ENCODE measurements at places on chromosomes 16 and 17. TPM values are rescaled to one million over a fixed set of nuclear protein-coding genes. Genes with fewer than 3 reads are reported as not detected.
A peak's percentile ranks its signal among the peaks of the same experiment; 100 is the strongest.

Gene TBKBP1
- 18.3 TPM for total RNA-seq

Gene AMZ2
- 87.5 TPM for total RNA-seq

Gene PCGF2
- total RNA-seq = 116 TPM

Gene TBC1D3C
- total RNA-seq = not detected

Gene SPATA32
- total RNA-seq = 0.23 TPM

Gene OR1A1
- not detected for total RNA-seq

Gene ANTKMT
- 51.1 TPM for total RNA-seq

DNA sequence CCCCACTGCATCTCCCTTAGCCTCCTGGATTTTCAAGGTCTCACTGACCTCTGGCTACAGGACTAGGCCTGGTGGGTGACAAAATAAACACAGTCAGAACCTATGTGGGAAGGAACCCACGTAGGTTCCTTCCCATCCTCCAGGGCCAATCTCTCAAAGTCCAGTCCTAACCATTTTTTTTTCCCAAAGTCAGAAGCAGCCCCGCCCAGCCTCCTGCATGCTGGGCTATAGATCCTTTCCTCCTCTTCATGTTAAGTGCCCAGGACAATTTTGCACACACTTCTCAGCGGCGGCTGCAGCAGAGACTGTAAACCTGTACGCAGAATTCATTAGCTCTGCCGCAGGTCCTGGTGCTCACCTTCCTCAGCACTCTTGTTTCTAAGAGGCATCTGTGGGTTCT is 285.8 kb downstream of the NPIPA8 start:
- peaks cover 29% of the 10 kb centered on the region for H3K27me3 ChIP-seq
- no peak for DNase-seq
- H3K36me3 ChIP-seq = no peaks in the 10 kb centered on the region
- H3K27ac ChIP-seq = no peak overlapping the region

- H3K27ac ChIP-seq = no peak overlapping the region
- no peak for DNase-seq
- peaks cover 5% of the 10 kb centered on the region for H3K36me3 ChIP-seq
These were observed 42.2 kb downstream of the MRM3 start for GRCh38 chr17:824378-824777.

- no peak for DNase-seq
- peaks cover 11% of the 10 kb centered on the region for H3K4me1 ChIP-seq
- no peaks in the 10 kb centered on the region for H3K36me3 ChIP-seq
- H3K27ac ChIP-seq = no peak overlapping the region
- H3K4me3 ChIP-seq = no peak overlapping the region
These were observed 3.6 kb downstream of the FA2H start for GRCh38 chr16:74770831-74771526.

DNA sequence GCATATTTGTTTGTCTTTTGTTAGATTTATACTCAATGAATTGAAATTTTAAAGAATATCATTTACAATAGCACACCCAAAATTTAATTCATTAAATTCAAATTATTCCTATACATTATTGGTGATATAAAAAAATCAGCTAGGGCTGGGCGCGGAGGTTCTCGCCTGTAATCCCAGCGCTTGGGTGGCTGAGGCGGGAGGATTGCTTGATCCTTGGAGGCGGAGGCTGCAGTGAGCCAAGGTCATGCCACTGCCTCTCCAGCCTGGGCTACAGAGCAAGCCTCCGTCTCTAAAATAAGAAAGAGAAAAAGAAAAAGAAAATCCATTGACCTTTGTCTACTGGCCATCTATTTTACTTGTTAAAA is 4.5 kb upstream of the PRDM7 start:
- H3K4me3 ChIP-seq = peak overlapping the region; percentile 89
- H3K27ac ChIP-seq = no peak overlapping the region
- H3K27me3 ChIP-seq = peaks cover 49% of the 10 kb centered on the region
- no peak for DNase-seq

- no peak for DNase-seq
- peaks cover 4% of the 10 kb centered on the region for H3K27me3 ChIP-seq
- H3K4me1 ChIP-seq = no peaks in the 10 kb centered on the region
- H3K27ac ChIP-seq = no peak overlapping the region
These were observed 17.3 kb upstream of the C16orf74 start for GRCh38 chr16:85768199-85768598.

GRCh38 chr17:48831549-48831883 is 681 bp downstream of the CALCOCO2 start:
- peak overlapping the region; percentile 97 for H3K4me3 ChIP-seq
- no peak for DNase-seq
- H3K36me3 ChIP-seq = no peaks in the 10 kb centered on the region
- H3K27me3 ChIP-seq = peaks cover 2% of the 10 kb centered on the region
- H3K4me1 ChIP-seq = peaks cover 6% of the 10 kb centered on the region
- no peak overlapping the region for H3K27ac ChIP-seq

DNA sequence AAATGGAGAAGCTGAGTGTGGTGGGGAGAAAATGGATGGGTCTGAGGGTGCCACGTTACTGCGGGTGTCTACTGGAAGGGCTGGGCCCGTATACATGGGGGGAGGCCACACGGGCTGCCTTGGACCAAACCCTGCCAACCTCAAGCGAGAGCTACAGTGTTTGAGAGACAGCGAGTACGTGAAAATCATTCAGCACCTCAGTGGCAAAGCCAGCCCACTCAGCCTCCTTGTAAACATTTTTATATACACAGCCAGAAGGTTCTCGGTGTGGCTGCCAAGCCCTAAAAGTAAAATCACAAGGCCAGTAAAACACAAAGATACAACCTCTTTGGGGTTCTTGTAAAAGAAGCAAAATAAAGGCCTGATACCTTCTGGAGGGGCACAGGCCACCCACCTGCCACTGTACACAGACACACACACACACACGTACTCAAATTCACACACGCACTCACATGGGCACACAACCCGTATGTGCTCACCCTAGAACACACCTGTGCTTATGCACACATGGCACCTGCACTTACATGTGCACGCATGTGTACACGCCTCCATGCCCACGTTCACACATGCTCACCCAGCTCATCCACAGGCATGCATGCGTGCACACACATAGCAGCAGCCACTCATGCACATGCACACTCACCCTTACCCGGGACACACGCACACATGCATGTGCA is 102.8 kb downstream of the GSG1L start:
- no peaks in the 10 kb centered on the region for H3K36me3 ChIP-seq
- no peak for DNase-seq
- no peaks in the 10 kb centered on the region for H3K4me1 ChIP-seq

- peak; percentile 44 for DNase-seq
- H3K4me1 ChIP-seq = peaks cover 4% of the 10 kb centered on the region
- H3K36me3 ChIP-seq = no peaks in the 10 kb centered on the region
- H3K4me3 ChIP-seq = no peak overlapping the region
These were observed 18.1 kb downstream of the SOCS3 start for GRCh38 chr17:78341559-78342448.

DNA sequence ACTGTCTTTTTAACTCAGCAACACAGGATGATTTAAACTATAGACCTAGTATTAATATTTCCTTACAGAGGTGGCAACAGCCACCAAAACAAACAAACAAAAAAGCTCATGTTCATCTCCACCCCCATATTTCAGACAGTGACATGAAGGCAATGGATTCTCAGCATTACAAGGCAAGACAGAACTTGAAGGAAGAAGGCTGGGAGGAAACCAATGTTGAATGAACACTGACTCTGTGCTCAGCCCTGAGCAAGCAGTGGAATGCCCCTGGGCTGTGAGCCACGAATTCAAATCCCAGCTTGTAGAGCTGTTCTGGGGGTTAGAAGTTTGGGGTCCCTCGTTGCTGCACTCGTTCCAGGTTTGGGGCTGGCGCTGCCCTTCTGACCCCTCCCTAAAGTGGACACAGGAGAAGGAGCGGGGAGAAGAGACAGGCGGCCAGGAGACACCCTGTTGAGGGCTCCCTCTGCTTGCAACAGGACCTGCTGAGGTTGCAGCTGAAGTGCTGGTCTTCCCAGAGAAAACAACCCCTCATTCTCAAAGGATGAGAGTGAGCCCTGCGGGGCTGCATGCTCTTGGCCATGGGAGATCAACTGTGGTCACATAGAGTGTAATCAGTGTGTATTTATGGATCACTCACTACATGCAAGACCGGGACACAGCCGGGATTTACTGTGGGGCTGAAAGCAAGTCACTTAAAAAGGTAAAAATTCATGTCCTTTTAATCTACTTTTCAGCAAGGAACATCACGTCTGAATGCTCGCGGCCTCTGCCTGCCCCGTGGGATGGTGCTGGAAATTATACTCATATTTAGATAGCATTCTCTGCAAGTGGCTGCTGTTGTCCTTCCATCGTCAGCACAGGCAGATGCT is 34.3 kb downstream of the MYH3 start:
- H3K4me3 ChIP-seq = no peak overlapping the region
- no peaks in the 10 kb centered on the region for H3K36me3 ChIP-seq
- H3K27ac ChIP-seq = no peak overlapping the region
- H3K4me1 ChIP-seq = peaks cover 5% of the 10 kb centered on the region

DNA sequence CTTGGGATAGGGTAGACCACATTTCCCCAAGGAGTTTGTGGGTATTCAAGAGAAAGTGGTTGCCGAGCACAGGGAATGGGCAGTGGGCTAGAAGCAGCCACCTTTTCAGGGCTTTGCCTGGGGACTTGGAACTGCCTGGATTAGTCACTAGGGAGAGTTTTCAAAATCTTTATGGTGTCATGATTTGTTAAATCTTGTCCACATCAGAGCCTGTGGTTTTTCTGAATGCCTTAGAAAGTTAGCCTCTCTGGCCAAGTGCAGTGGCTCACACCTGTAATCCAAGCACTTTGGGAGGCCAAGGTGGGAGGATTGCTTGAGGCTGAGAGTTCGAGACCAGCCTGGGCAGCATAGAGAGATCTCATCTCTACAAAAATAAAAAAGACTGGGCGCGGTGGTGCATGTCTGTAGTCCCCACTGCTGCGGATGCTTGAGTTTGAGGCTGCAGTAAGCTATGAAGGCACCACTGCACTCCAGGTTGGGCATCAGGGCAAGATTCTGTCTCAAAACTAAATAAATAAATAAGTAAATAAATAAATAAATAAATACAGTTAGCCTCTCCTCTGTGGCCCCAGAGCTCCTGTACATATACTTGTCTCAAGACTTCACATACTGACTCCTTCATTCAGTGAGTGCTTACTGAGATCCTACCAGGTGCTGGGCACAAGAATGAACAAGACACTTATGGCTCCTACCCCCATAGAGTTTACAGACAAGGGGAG is 76.3 kb upstream of the HNF1B start:
- peaks cover 23% of the 10 kb centered on the region for H3K4me1 ChIP-seq
- no peaks in the 10 kb centered on the region for H3K27me3 ChIP-seq
- no peak overlapping the region for H3K4me3 ChIP-seq
- H3K36me3 ChIP-seq = no peaks in the 10 kb centered on the region
- DNase-seq = no peak
- H3K27ac ChIP-seq = no peak overlapping the region

- no peak overlapping the region for H3K27ac ChIP-seq
- peaks cover 9% of the 10 kb centered on the region for H3K36me3 ChIP-seq
- DNase-seq = no peak
- H3K27me3 ChIP-seq = peaks cover 45% of the 10 kb centered on the region
- no peak overlapping the region for H3K4me3 ChIP-seq
- peaks cover 22% of the 10 kb centered on the region for H3K4me1 ChIP-seq
These were observed 10.1 kb upstream of the PIPOX start for GRCh38 chr17:29032857-29033197.

- H3K4me3 ChIP-seq = no peak overlapping the region
- peaks cover 3% of the 10 kb centered on the region for H3K36me3 ChIP-seq
- H3K27ac ChIP-seq = no peak overlapping the region
These were observed 11.3 kb downstream of the CACNG4 start for GRCh38 chr17:66975614-66976378.

DNA sequence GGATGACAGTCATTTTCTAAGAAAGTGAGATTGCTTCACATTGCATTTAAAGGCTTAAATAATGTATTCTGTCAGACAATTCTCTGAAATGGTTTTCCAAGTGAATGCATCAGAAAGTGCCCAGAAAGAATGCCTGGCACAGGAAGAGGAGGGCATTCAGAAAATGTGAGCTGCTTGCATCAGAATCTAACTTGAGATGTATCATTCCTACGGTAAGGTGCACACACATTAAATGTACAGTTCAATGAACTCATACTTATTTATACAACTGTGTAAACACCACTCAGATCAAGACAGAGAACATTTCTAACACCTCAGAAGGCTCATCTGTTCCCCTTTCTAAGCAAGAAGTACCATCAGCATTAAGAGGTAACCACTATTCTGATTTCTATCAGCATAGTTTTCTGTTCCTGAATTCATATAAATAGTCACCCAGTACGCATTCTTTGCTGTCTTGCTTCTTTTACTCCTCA is 638.0 kb downstream of the MAF start:
- peaks cover 6% of the 10 kb centered on the region for H3K36me3 ChIP-seq
- no peak overlapping the region for H3K27ac ChIP-seq
- H3K4me3 ChIP-seq = no peak overlapping the region

DNA sequence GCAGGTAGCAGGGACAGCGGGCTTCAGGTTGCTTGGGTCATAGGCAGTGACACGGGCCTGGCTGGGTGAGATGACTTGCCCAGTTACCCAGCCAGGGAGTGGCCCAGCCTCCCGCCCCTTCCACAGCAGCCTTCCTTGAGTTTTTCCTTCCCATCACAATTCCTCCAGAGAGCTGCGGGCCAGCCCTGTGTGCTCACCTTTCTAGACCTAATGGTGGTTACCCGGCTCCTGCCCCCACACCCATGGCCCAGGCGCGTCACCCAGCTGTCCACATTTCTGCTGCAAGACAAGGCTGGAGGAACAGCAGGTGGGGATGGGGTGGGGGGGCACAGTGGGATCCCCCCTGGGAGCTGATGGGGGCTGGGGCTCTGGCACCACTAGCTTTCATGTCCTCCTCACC is 203.2 kb downstream of the NTN1 start:
- no peak overlapping the region for H3K27ac ChIP-seq
- no peak for DNase-seq
- peaks cover 48% of the 10 kb centered on the region for H3K27me3 ChIP-seq
- H3K36me3 ChIP-seq = no peaks in the 10 kb centered on the region
- H3K4me3 ChIP-seq = no peak overlapping the region
- peaks cover 28% of the 10 kb centered on the region for H3K4me1 ChIP-seq

- H3K4me3 ChIP-seq = no peak overlapping the region
- no peak for DNase-seq
- no peak overlapping the region for H3K27ac ChIP-seq
- peaks cover 2% of the 10 kb centered on the region for H3K36me3 ChIP-seq
These were observed 130.3 kb downstream of the IRF8 start for GRCh38 chr16:86029131-86029741.

DNA sequence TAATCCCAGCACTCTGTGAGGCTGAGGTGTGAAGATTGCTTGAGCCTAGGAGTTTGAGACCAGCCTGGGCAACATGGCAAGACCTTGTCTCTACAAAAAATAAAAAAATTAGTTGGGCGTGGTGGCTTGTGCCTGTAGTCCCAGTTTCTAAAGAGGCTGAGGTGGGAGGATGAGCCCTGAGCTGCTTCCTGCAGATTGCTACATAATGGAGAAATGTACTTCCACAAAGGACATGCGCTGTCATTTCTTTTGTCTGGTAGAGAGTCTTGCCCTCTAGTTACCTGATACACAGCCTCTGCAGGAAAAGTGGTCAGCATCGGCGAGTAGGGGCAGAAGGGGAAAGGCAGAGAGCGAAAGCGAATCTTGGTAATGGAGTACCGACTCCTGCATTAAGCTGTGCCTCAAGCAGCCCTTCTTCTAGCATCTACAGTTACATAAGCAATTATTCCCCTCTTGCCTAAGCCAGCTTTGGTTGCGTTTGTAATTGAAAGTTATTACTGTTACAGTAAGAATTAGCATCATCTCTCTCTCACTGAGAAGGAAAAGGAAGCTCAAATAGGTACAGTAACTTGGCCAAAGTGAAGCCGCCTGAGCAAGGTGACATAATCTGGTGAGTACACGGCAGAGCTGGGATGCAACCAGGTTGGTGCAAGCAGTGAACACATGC is 18.5 kb upstream of the GGA2 start:
- no peak for DNase-seq
- no peak overlapping the region for H3K4me3 ChIP-seq
- H3K36me3 ChIP-seq = peaks cover 9% of the 10 kb centered on the region
- H3K4me1 ChIP-seq = no peaks in the 10 kb centered on the region
- H3K27me3 ChIP-seq = no peaks in the 10 kb centered on the region

Measured in neural crest cell (in vitro differentiated cells).